ENCODE measurements at places on chromosomes 1 and 21. TPM values are rescaled to one million over a fixed set of nuclear protein-coding genes. Genes with fewer than 3 reads are reported as not detected.

Gene CLCA4
- 0.11 TPM for total RNA-seq

GRCh38 chr1:7561936-7562728 is 209.0 kb upstream of the VAMP3 start:
- DNase-seq = no peak

GRCh38 chr1:82446955-82447354 is 646.2 kb downstream of the ADGRL2 start:
- DNase-seq = no peak

DNA sequence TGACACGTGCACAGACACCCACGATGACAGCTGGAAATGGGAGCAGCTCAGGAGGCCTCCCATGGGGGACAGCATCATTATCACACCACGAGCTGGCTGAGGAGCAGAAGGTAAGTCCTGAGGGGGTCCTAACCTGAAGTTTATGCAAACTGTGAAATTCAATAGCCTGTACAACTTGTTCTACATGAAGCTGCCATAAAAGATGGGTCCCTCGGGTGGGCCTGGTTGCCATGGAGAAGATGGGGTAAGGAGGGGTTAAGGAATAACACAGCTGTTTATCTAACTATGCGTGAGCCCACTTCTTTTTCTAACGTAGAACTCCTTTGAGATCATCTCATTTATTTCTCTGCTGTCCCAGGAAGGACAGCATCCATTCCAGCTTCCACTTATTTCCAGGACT is 163.4 kb upstream of the CD34 start:
- no peak for DNase-seq

DNA sequence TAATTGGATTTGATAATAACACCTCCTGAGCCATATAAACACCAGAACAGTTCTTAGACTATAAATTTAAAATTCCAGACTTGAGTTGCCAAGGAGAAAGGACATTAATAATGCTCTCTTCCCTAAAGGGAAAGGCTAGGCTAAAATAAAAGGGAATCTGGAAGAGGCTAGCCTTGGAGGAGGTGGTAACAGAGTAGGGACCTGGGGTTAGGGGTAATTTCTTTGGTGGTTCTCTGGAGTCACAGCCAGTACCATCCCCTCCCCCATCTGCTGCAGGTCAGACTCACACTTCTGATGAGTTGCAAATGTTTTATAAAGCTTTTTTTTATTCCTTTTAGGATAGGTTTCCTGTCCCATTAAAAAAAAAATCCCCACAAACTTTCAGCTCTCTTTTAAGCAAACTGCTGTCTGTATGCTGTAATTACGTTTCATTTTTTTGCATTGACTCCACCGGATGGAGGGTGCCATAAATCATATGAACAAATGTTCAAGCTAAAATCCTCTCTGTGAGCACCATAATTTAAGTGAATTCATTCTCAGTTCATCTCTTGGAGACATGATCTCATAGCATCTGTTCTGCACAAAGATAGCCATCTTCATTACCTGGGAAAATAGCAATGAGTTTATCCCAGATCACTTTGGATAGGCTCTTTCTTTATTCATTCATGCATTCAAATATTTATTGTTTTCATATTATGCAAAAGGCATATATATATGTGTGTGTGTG is 379.6 kb downstream of the TTLL7 start:
- no peak for DNase-seq

All from right cardiac atrium (tissue), 5 donors.